ENCODE measurements at places on chromosomes 1 and 21.

DNA sequence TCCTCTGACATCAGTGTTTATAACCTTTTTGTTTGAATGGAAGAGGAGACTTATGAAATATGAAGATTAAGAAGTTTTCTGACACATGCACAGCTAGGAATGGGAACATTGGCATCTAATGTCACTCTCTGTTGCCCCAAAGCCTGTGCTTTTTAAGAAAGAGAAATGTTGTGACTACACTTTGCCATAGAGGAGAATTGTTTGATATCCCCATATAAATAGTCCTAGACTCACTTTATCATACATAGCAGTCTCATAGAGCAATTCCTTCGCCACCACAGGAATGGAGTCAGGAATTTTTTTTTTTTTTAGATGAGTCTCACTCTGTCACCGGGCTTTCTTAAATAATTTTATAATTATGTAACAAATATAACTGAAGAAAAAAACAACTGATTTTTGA is 1.5 kb downstream of the KRTAP21-3 start:
- H3K27ac ChIP-seq: no peak overlapping the region
- peaks cover 1% of the 10 kb centered on the region for H3K27me3 ChIP-seq
- no peaks in the 10 kb centered on the region for H3K4me1 ChIP-seq
- DNase-seq: no peak
- H3K36me3 ChIP-seq: no peaks in the 10 kb centered on the region

- no peaks in the 10 kb centered on the region for H3K36me3 ChIP-seq
- no peak overlapping the region for H3K27ac ChIP-seq
- H3K4me3 ChIP-seq: no peak overlapping the region
These were observed 593.1 kb downstream of the NUF2 start for GRCh38 chr1:163914785-163915413.

GRCh38 chr1:235929216-235929615 is 62.5 kb upstream of the LYST start:
- no peaks in the 10 kb centered on the region for H3K36me3 ChIP-seq
- no peak for DNase-seq
- H3K4me3 ChIP-seq: no peak overlapping the region

GRCh38 chr21:20631633-20632032 is 366.6 kb upstream of the NCAM2 start:
- no peaks in the 10 kb centered on the region for H3K27me3 ChIP-seq
- no peak for DNase-seq
- H3K4me1 ChIP-seq: no peaks in the 10 kb centered on the region
- no peak overlapping the region for H3K27ac ChIP-seq
- no peak overlapping the region for H3K4me3 ChIP-seq

GRCh38 chr1:21871943-21872342 is 59.9 kb downstream of the LDLRAD2 start:
- H3K4me3 ChIP-seq: no peak overlapping the region
- peaks cover 2% of the 10 kb centered on the region for H3K36me3 ChIP-seq
- H3K27ac ChIP-seq: no peak overlapping the region

- no peaks in the 10 kb centered on the region for H3K27me3 ChIP-seq
- no peak for DNase-seq
- peaks cover 8% of the 10 kb centered on the region for H3K4me1 ChIP-seq
- H3K36me3 ChIP-seq: no peaks in the 10 kb centered on the region
- H3K4me3 ChIP-seq: peak overlapping the region; percentile 92
- H3K27ac ChIP-seq: no peak overlapping the region
These were observed 1.3 kb upstream of the CD58 start for GRCh38 chr1:116572099-116572498.

- peaks cover 2% of the 10 kb centered on the region for H3K27me3 ChIP-seq
- DNase-seq: no peak
- no peak overlapping the region for H3K27ac ChIP-seq
- H3K4me1 ChIP-seq: no peaks in the 10 kb centered on the region
- no peak overlapping the region for H3K4me3 ChIP-seq
These were observed 91.1 kb downstream of the HLX start for GRCh38 chr1:220970311-220970710.
